AG20443 (cell line): ENCODE measurements at places on chromosomes 12 and 14.

GRCh38 chr12:115322275-115322674 lies 638.3 kb upstream of the TBX3 start:
- peak; percentile 40 for DNase-seq

DNA sequence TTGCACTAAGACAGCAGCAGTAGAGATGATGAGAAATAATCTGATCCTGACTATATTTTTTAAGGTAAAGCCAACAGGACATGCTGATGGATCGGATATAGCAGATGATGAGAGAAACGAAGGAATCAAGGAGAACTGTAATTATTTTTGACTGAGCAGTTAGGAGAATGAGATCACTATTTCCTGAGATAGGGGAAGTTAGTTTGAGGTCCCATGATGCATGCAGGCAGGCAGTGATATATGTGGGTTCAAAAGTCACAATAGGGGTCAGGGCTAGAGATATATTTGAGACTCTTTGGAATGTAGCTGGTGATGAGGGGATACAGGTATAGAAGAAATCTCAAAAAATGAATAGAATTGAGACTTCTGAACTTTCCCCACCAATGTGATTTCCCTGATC lies 107.6 kb downstream of the GTF2A1 start:
- no peak for DNase-seq

DNA sequence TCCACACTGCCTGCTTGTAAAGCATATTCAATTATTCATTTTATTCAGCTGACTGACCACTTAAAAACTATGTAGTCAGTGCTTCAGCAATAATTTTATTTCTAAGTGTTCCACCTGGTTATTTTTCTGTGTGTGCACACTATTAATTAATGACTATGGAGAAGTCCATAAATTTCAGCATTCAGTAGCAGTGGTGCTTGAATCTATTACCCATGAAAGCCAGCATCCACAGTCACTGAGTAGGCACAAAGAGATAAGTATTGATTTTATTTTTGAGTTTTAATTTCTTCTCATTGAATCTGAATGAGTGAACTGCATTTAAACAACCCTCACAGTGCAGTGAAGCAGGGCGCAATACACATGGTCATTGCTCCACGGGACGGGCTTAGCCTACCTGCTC lies 643.1 kb downstream of the GALC start:
- DNase-seq = no peak

DNA sequence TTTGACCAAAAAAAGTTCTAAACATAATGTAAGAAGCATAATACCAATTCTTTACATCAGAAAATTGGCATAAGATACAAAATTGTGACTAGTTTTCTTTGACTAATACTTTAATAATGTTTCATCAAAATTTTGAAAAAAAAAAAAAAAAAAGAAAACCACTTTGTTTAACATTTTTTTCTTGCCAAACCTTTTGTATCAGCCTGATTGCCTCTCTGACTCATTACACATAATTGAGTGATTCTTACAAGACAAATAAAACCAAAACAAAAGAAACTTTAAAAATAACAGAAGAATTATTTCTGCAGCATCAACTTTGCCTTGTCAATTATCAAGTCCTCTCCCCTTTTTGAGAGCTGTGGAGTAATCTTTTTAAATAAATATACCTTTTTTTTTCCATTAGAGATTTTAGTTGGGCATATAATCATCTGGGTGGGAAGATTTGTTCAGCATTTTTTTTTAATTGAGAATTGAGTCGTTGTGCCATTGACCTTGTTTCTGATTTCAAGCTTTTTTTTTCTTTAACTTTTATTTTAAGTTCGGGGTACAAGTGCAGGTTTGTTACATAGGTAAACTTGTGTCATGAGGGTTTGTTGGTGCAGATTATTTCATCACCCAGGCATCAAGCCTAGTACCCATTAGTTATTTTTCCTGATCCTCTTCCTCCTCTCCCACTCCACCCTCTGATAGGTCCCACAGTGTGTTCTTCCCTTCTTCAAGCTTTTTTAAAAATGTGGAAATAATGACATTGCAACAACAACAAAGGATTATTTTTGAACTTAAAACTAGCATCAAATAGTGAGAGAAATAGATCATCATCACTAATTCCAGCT lies 45.8 kb upstream of the HMGA2 start:
- DNase-seq = peak; percentile 55

- DNase-seq = no peak
Measured at GRCh38 chr12:3081091-3081490, 3.9 kb downstream of the TSPAN9 start.
